ENCODE measurements at places on chromosomes 6 and 20.
A peak's percentile ranks its signal among the peaks of the same experiment; 100 is the strongest.

DNA sequence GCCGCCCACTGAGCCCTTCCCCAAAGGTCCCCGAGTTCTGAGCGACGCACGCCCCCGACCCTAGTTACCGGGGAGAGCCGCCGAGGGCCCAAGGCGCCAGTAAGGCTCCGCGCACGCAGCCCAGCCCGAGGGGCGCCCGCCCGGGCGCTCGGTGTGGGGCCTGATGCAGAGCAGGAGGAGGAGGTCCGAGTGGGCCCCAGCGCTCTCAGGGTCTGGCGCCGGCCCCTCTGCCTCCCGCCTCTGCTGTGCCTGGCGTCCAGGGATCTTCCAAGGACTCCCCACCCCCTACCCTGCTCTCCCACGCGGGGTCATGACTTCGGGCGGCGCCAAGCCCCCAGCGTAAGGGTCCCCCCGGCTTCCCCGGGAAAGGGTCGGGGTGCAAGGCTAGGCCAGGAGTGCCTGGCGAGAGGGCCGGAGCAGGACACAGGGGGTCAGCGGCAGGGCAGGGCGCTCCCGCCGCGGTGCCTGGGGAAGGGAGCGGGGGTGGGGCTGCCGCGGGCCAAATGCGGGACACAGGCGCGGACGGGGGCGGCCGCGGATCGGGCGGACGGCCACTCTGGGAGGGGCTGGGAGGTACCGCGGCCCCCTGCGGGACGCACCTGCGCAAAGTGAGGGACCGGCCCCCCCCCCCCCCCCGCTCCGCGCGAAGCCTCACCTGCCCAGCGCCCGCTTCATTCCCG is 637 bp downstream of the ABHD12 start:
- no peak for DNase-seq

GRCh38 chr6:128421788-128422187 is 98.6 kb downstream of the PTPRK start:
- DNase-seq, result no peak

GRCh38 chr6:6688283-6688682 is 99.8 kb downstream of the LY86 start:
- no peak for DNase-seq

- no peak for DNase-seq
Observed at GRCh38 chr6:64717281-64717680, 989.7 kb downstream of the EYS start.

GRCh38 chr6:105902401-105903031 is 183.6 kb upstream of the PRDM1 start:
- DNase-seq, result no peak

GRCh38 chr6:9921366-9921765 is 493.5 kb downstream of the TFAP2A start:
- peak; percentile 35 for DNase-seq
